ENCODE measurements at places on chromosomes 7 and 10.

DNA sequence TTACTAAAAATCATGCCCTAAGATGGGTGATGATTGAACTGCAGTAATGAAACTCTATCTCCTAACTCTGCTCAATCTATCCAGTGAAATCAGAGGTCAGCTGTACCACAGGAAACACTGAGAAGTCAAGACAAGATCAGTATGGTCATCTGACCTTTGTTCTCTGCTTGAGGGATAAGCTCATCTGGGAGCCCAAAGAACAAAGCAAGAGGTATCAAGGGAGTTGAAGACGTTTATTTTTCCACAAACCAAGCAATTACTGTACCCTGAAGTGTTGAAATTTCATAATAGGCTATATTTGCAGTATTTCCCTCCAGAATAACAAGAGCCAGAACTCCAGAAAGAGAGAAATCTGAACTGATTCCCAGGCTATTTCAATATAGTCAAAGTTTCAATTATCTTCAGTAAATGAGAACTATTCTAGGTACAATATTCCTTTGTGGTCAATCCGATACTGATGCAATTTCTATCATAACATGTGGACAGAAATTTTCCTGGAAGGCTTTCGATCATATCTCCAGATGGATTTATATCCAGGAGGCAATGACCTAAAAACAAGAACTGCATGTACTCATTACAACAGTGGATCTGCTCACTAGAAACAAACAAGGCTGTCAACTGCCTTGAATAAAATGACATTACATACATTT, 345.3 kb downstream of the TNS3 start:
- no peak for DNase-seq

DNA sequence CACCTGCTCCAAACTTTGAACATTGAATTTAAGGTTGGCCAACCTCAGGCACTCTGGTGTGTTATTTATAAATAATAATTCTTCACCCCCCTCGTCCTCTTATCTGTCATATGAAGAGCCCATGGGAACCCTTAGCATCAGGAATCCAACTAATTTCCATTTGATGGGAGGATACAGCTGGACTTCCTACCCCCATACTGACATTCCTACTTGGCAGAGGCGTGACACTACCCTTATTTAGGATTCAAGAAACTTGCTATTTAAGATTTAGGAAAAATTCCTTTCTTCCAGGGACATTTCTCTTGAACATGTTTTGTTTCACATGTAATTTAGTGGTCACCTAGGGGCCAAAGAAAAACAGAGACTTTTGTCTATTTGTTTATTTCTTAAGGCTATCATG, 171.9 kb upstream of the NRP1 start:
- no peak for DNase-seq

GRCh38 chr7:135098391-135098790, 49.5 kb upstream of the TMEM140 start:
- DNase-seq: no peak

GRCh38 chr7:73966062-73966940, 61.7 kb upstream of the ELN start:
- DNase-seq: no peak

GRCh38 chr7:24476227-24476626, 97.0 kb upstream of the PALS2 start:
- no peak for DNase-seq

GRCh38 chr10:58262766-58263165, 4.9 kb downstream of the IPMK start:
- DNase-seq: no peak

- no peak for DNase-seq
Observed at GRCh38 chr7:93442478-93443224, 131.9 kb downstream of the CALCR start.

DNA sequence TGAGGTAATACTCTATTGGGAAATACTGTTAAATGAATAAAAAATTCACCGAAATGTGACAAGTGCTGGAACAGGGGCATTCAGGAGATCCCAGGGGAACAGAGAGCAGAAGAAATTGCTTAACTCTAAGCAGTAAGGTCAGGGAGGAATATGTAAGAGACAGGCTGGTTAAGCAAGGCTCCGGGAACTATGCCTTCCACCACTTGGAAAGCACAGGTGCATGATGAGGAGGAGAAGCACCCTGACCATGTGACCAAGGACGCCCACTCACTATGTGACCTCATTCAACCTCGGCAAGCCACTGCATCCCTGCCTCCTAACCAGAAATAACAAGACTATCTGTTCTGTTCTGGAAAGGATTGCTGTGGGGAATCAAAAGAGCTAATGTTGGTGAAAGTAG, 218.4 kb downstream of the ELMO1 start:
- no peak for DNase-seq

- no peak for DNase-seq
Observed at GRCh38 chr10:28291881-28292297, 11.0 kb downstream of the MPP7 start.

DNA sequence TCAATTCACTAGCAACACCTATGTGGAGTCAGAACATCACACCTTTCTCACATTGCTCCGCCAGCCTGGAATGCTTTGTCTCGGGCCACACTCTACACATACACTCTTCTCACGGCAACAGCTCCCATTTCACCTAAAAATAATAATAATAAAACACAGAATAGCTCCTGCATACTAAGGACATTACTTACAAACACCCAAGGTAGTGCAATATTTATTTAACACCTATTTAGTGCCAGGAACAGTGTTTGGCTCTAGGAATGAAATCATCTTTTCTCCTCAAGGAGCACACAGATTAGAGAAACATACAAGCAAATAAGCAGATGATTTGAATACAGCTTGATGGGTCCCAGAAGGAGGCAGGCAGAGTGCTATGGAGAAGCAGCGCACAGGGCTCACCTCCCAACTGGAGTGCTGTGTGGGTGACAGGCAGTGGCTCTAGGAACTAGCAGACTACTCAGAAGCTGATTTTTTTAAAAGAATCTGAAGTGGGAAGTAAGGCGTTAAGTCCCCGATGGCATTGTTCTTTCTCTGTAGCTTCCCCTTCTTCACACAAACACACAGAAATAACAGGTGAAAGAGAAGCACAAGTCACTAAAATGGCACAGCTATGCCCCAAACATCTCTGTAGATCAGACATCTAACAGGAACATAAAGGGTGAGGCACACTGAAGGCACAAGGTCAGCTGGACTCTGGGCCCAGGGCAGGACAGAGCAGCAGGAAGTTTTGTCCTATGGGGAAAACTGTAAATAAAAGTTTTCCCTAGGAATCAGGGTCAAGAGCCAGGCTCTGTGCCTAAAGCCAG, 16.7 kb downstream of the USP6NL start:
- no peak for DNase-seq

- DNase-seq: no peak
Observed at GRCh38 chr7:28591725-28592349, 179.5 kb downstream of the CREB5 start.

DNA sequence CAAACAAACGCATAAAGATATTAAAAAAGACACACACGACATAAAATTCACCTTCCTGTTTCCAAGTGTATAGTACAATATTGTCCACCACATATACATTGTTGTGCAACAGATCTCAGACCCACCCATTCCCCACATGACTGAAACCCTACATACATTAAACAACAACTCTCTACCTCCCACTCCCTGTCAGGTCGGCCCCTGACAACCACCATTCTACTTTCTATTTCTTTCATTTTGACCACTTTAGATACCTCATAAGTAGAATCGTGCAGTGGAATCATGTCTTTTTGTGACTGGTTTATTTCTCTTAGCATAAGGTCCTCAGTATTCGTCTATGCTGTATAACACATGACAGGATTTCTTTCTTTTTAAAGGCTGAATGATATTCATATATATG, 320.5 kb downstream of the BBS9 start:
- no peak for DNase-seq

DNA sequence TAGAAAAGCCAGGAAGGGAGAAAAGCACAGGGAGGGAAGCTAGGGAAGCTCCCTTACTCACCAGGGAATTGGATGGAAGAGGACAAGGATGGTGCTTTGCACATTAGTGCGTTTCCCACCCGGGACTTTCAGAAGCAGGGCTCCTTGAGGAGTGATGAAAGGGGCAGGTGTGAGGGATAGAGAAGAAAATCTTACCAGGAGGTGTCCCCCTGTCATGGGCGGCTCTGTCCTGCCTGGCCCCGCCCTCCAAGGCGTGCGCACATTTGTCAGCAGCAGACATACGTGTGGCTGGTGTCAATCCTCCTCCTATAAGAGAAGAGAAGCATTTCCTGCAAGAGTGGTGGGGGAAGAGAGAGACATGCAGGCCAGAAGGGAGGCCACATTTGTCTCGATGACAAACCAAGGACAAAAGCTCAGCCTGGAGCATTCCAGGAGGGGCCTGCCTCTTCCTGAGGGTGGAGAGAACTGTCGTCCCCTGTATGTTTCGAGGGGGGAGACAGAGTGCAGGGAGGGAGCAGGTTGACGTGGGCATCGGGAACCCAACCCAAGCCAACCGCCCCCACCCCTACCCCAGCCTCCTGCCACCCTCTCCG, 47.4 kb upstream of the COMTD1 start:
- no peak for DNase-seq

GRCh38 chr7:129037585-129037984, 17.3 kb downstream of the TNPO3 start:
- DNase-seq: no peak

- no peak for DNase-seq
Observed at GRCh38 chr10:52706332-52707070, 66.1 kb downstream of the MBL2 start.

DNA sequence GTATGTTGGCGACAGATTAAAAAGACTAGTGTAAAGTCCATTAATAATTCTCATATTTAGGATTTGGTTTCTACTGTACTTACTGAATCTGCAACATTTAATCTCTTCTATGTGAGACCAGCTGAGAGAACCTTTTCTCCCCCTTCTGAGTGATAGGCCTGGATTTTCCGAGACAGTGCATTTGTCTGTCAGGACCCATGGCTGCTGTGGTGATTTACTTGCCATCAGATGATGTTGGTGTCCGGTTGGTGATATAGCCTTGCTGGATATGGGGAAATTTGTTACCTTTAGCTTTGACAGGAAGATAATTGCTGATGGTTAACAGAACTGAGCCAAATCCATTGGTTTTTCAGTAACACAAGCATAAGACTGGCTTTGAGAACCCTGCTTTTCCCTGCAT, 517.2 kb downstream of the LRMDA start:
- no peak for DNase-seq

DNA sequence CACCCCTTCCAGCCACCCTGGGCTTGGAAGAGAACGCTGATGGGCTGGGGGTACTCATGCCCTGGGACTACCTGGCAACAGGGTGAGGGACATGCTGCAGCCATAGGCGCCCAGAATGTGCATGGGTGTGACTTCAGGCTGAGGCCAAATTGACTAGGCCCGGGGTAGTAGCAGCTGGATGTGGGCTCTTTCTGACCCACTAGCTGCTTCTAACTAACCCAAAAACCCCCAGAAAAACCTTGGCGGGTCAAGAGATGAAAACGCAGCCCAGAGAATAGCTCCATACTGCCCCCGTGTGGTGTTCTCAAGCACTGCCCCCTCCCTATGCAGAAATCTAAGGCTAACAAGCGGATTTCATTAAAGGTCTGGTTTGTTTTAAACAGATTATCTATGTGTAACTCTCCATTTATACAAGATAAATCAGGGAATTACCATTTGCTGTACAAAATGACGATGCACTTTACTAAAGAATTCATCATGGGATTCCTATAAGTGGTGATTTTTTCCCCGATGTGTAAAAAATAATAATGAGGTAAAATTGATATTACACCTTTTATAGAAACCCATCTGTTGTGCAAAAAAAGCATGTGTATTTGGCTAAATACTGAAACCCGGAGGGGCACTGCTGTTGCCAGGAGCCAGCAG, 4.2 kb downstream of the SMARCD3 start:
- DNase-seq: no peak

DNA sequence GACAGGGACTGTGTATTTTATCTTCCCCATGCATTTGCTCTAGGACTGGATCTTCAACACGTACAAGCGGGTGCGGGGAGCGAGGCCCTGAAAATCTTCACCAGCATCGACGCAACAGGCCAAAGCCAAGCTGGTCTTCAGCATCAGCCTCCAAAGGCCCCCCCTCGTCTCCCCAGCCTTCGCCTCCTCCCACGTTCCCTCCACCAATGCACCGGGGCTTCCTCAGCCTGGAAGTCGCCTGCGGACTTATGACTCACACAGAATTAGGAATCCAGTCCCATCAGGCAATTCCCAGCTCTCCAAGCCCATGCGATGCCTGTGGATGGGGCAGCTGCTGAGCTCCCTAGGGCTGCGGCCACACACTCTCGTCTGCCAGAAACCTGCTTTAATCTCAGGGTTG, 36.3 kb upstream of the RNF32 start:
- DNase-seq: no peak

DNA sequence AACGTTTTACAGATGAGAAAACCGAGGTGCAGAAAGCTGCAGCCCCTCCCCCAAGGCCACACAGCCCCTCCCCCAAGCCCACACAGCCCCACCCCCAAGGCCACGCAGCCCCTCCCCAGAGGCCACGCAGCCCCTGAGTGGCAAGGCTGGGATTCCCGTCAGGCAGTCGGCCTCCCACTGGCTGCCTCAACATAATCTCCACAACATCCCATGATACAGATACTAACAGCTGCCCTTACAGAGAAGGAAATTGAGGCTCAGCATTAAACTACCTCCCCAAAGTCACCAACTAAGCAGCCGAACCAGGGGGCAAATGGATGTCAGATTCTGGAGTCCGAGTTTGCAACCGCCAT, 15.9 kb downstream of the SH3PXD2A start:
- no peak for DNase-seq

DNA sequence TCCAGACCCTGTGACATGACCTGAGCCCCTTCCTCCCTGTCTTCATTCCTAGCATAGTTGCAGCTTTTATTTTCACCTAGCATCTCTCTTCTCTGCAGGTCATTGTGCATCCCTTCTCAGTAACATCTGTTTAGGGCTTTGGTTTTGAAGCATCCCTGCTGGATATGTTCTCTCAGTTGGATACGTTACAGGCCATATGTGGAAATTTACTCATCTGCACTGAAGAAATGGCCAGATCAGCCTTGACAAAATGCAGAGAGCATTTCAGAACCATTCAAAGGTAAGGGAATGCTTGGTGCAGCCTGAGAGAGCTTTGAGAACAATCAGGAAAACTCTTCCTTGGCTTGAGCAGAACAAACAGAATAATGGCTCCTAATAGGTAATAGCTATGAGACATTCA, 647.0 kb downstream of the KCNMA1 start:
- no peak for DNase-seq

DNA sequence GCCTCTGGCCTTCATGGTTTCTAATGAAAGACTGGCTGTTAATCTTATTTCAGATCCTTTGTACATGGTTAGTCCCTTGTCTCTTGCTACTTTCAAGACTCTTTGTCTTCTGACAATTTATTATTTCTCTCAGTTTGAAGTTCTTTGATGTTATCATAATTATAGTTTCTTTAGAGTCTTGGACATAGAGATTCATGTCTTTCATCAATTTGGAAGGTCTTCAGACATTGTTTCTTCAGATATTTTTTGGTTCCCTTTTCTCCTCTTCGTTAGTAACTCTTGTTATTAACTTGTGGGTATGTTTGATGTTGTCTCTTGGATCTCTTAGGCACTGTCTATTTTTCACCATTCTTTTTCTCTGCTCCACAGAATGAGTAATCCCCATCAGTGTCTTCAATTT, 8.7 kb downstream of the ZNF37A start:
- DNase-seq: no peak

- DNase-seq: no peak
Observed at GRCh38 chr10:124516181-124516580, 54.6 kb downstream of the LHPP start.

All from cerebellar nuclear complex (tissue), 1 donor.